ENCODE measurements at places on chromosomes 13 and 19. TPM values are rescaled to one million over a fixed set of nuclear protein-coding genes. Genes with fewer than 3 reads are reported as not detected.

ENOX1 gene
- 3.0 TPM for polyA plus RNA-seq

- peaks cover 6% of the 10 kb centered on the region for H3K36me3 ChIP-seq
- H3K4me3 ChIP-seq = peak overlapping the region; percentile 65
- H3K4me1 ChIP-seq = no peaks in the 10 kb centered on the region
- H3K27me3 ChIP-seq = no peaks in the 10 kb centered on the region
- H3K27ac ChIP-seq = peak overlapping the region; percentile 65
- no peak for DNase-seq
Measured at GRCh38 chr19:34926361-34926684, 380 bp upstream of the ZNF30 start.

- H3K27me3 ChIP-seq = no peaks in the 10 kb centered on the region
- no peak for DNase-seq
- H3K4me1 ChIP-seq = no peaks in the 10 kb centered on the region
- no peak overlapping the region for H3K27ac ChIP-seq
Measured at GRCh38 chr13:60620611-60621395, 223.8 kb downstream of the TDRD3 start.

DNA sequence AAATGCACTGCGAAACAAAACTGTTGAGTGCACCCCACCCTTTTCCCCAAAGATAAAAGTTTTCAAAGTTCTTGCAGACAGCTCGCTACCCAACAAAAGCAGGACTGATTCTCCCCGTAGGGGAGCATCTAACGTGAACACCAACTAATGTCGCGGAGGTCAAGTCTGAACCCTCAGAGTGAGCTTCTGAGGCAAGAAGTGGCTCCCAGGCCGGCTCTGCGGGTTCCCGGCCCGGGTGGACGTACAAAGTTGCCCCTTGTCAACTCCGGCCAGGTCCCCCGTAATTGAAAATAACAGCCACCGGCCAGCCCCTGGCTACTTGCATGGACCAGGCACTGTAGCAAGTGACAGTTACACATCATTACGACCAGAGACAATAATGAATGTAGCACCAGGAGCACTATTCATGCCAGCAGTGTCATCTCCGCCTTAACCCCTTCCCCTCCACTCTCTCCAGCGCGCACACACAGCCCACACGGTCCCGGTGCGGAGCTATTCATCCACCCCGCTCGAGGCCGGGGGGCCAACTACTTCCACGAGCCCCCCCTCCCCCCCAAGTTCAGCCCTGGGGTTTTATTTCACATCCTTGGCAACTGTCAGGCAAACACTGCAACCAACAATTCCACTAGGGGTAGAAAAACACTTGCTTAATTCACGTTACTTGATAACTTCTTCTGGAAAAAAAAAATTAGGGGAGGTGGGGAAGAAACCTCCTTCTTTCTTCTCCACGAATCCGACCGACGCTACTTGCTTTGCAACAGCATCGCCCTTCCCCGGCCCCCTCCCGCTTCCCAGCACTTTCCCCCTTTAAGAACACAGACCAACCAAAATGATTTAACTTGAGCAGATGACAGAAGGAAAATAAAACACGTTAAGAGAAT is 1.2 kb downstream of the KLF12 start:
- no peaks in the 10 kb centered on the region for H3K4me1 ChIP-seq
- no peaks in the 10 kb centered on the region for H3K27me3 ChIP-seq
- peak overlapping the region; percentile 51 for H3K27ac ChIP-seq
- H3K36me3 ChIP-seq = no peaks in the 10 kb centered on the region
- peak overlapping the region; percentile 77 for H3K4me3 ChIP-seq

- no peak for DNase-seq
- peaks cover 5% of the 10 kb centered on the region for H3K36me3 ChIP-seq
- H3K27ac ChIP-seq = no peak overlapping the region
- no peaks in the 10 kb centered on the region for H3K4me1 ChIP-seq
Measured at GRCh38 chr19:36093146-36093662, 17.7 kb upstream of the OVOL3 start.
